ENCODE measurements at places on chromosomes 5 and 9.

DNA sequence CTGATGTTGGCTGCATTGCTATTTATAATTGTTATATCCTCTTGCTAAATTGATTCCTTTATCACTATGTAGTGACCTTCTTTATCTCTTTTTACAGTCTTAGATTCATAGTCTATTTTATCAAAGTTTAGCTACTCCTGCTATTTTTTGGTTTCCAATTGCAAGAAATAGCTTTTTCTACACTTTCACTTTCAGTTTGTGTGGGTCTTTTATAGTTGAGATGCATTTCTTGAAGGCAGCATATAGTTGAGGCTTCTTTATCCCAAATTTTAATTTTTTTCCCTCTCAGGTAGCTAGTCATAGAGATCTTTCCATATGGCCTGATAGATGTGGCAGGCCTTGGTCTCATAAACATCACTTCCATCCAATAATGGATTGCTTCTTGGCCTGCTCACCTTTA lies 228.5 kb downstream of the COMMD10 start:
- no peak for DNase-seq

DNA sequence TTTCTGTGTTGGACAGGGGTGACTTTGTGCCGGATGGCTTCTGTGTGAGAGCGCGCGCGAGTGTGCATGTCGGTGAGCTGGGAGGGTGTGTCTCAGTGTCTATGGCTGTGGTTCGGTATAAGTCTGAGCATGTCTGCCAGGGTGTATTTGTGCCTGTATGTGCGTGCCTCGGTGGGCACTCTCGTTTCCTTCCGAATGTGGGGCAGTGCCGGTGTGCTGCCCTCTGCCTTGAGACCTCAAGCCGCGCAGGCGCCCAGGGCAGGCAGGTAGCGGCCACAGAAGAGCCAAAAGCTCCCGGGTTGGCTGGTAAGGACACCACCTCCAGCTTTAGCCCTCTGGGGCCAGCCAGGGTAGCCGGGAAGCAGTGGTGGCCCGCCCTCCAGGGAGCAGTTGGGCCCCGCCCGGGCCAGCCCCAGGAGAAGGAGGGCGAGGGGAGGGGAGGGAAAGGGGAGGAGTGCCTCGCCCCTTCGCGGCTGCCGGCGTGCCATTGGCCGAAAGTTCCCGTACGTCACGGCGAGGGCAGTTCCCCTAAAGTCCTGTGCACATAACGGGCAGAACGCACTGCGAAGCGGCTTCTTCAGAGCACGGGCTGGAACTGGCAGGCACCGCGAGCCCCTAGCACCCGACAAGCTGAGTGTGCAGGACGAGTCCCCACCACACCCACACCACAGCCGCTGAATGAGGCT lies at the start of gene ADRB2:
Gene ADRB2, plus strand, starts transcription at position 559 of the 686 bp plus-strand sequence. CDS start 221 bp downstream, outside the sequence.
- DNase-seq: peak; percentile 93

GRCh38 chr5:73826301-73827105 lies 200.5 kb downstream of the ARHGEF28 start:
- DNase-seq: no peak

GRCh38 chr5:173675287-173675996 lies 59.0 kb upstream of the BOD1 start:
- no peak for DNase-seq

GRCh38 chr9:107906074-107906473 lies 416.5 kb upstream of the KLF4 start:
- no peak for DNase-seq

DNA sequence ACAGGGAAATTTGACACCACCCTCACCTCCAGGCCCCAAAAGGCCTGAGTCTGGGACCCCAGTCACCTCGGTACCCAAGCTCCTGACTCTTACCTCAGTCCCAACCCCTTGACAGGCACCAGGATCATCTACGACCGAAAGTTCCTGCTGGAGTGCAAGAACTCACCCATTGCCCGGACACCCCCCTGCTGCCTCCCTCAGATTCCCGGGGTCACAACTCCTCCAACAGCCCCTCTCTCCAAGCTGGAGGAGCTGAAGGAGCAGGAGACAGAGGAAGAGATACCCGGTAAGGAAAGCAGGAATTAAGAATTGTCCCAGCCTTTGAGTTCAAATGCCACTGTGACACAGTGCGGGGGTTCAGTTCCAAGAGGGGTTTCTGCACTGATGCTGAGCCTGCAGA lies 1.3 kb downstream of the EIF4EBP3 start:
- DNase-seq: no peak

DNA sequence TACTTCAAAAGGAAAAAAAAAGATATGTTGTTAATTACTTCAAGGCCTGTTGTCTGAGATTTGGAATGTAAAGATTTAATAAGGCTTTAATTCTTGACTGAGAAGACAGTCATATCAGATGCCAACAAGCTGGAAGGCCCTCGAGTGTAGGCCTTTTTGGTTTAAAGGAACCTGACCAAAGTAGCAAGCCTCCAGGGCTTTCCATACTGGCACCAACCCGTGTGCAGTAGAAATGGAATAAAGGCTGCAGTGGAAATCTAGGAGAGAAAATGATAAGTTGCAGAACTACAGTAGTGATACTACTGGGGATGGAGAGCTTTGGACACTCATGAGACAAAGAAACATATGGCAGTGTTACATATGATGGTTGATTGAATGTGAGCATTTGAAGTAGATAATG lies 358.0 kb downstream of the TAF11L14 start:
- DNase-seq: no peak

DNA sequence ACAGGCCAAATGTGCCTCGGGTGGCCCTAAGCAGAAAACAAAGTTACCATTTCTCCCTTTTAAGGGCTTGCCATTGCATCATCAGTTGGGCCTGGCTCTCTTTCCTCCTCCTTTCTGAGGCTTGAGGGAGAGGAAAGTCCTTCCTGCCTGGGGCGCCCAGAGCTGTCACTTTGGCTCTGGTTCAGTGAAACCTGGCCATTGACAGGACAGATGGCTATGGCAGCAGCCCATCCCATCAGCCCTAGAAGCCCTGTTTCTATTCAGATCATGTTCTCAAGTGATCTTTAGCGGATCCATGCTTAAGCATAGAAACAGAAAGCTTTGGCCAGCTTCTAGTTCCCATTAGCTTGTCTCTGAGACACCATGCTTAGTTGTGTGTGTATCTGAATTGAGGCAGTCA lies 293.4 kb downstream of the YTHDC2 start:
- DNase-seq: no peak

- no peak for DNase-seq
These were observed 18.2 kb upstream of the WDR38 start for GRCh38 chr9:124835026-124835557.

- no peak for DNase-seq
These were observed 22.3 kb downstream of the GLIS3 start for GRCh38 chr9:4277531-4277991.

GRCh38 chr5:156802501-156802900 lies 47.6 kb upstream of the PPP1R2B start:
- DNase-seq: no peak

DNA sequence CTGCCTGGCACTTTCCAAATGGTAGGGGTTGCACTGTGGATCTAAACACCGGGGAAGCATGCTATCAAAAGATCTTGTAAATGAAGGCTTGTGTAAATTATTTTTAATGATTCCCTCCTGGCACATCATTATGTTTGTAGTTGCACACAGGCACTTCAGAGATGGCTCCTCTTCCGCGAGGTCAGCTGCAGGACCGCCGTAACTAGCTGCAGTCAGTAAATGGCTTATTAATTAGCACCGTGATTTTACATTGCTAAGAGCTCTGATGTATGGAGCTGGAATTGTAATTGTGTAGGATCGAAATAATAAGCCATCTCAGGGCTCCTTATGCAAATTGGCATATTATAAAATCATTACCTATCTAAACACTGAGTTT lies 397.6 kb upstream of the IRX1 start:
- DNase-seq: no peak

DNA sequence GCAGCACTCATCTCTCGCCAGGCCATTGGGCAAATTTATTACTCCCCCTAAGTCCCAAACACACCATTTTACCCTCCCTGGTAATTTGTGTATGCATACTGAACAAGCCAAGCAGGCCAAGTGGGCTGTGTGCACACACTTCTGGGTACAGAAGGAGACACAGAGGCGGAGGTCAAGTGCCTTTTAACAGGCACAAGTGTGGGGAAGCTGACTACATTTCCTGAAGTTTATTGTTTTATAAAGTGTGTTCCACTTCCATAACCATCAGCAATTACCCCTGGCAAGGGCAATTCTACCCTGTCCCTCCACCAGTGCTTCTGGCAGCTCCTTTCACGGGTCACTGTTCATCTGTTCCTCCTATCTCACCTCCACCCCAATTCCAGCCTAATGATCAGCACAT lies 93.9 kb downstream of the SETX start:
- no peak for DNase-seq

DNA sequence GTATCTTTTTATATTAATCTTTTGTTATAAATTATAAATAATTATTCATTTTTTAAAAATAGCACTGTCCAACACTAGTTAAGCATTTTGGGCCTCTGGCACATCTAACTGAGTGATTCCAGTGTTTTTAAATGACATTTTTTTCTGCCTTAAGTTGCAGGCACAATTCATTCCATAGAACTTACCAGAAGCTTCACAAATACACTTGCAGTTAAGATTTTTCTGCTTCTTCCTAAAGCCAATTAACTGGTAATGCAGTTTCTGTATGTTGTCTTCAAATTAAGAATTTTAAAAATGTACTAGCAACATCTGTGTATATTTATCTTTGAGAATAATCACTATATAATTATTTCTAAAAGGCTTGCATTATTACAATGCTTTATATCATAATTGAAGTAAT lies 11.2 kb upstream of the NFIB start:
- DNase-seq: no peak

DNA sequence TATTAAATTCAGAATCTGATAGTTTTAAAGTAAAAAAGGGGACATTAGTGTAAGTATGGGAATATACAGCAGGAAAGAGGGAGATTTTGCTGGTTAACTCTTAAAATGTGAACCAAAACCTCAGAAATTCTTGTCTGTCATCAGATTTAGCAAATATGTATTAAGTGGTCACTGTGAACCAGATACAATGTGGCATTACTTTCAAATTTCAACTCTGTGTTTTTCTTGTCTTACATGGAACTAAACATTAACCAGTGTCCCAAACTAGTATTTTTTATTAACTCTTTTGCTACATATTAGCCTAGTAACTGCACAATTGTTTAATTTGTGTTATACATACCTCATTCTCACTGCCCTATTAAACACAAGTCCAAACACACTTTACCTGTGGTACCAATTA lies 259.9 kb upstream of the RASA1 start:
- no peak for DNase-seq

DNA sequence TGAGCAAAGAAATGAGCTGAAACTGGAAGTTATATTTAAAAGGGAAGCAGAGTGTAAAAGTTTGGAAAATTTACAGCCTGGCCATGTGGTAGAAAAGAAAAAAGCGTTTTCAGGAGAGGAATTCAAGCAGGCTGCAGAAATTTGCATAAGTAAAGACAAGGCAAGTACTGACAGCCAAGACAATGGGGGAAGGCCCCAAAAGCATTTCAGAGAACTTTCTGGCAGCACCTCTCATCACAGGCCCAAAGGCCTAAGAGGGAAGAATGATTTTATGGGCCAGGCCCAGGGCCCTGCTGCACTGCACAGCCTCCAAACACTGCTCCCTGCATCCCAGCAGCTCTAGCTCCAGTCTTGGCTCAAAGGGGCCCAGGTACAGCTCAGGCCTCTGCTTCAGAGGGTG lies 169.7 kb downstream of the GLIS3 start:
- no peak for DNase-seq

DNA sequence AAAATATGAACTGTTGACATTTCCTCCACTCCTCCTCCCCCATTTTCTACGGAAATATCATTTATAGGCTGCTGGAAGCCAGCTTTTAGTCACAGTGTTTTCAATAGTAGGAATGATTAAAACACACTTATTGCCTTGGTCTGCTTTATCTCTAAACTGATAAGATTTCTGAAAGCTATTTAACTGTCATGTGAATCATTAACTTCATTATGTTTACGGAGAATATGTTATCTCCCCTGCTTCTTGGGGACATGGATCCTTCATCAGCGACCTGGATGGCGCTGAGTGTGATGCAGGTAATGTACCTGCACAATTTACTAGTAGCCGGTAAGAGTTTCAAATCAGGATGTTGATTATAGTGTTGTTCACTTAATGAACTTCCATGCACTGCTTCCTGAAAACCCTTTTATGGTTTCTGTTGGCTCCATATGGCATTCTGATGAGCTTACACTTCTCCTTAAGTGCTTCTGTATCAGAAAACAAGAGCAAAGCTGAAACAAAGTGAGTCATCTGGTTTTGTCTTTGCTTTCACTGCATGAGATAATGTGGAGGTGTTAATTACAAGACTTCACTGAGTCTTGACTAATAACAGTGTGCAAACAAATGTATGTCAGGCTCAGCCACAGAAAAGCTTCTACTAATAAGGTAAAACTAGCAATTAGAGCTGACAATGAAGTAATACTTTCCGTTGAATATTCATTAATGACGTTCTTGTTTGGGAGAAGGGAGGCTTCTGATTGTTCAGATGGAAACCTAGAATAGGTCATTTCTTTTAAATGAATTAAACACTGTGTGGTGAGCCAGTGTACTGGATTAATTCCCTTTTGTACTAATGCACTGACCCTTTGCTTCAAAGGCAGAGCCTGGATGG lies 162.4 kb upstream of the ZNF608 start:
- DNase-seq: no peak

GRCh38 chr5:96714951-96715451 lies 52.8 kb downstream of the CAST start:
- peak; percentile 70 for DNase-seq

- DNase-seq: no peak
These were observed 223.7 kb downstream of the DMRT2 start for GRCh38 chr9:1273859-1274258.

All from CD4-positive, alpha-beta T cell treated with Interleukin-12 subunit alpha and Interleukin-12 subunit beta, for 1 hour (primary cell).